ENCODE measurements at places on chromosomes 12 and 14.

GRCh38 chr14:20247646-20248246, 8.7 kb downstream of the OR11H4 start:
- no peak for DNase-seq

DNA sequence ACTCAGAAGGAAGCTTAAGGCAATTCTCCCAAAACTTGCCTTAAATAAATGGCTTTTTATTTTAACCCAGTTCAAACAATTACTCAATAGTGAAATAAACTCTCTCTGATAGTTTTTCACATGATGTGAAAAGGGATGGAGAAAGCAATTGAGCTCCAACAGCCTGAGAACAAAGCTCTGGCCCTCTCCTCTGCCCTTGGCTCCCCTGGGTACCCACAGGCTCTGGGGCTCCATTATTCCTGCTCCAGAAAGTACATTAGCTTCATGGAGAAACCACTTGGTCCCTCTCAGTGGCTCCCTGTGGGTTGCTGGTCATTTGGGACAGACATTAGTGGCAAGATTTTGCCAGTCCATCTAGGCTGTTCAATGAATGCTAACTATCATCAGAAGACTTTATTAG, 242.8 kb downstream of the ATP23 start:
- no peak for DNase-seq

- DNase-seq, result no peak
These were observed 21.4 kb downstream of the ACVR1B start for GRCh38 chr12:51972849-51973273.

GRCh38 chr14:99938376-99938775, 126.8 kb upstream of the EVL start:
- no peak for DNase-seq

DNA sequence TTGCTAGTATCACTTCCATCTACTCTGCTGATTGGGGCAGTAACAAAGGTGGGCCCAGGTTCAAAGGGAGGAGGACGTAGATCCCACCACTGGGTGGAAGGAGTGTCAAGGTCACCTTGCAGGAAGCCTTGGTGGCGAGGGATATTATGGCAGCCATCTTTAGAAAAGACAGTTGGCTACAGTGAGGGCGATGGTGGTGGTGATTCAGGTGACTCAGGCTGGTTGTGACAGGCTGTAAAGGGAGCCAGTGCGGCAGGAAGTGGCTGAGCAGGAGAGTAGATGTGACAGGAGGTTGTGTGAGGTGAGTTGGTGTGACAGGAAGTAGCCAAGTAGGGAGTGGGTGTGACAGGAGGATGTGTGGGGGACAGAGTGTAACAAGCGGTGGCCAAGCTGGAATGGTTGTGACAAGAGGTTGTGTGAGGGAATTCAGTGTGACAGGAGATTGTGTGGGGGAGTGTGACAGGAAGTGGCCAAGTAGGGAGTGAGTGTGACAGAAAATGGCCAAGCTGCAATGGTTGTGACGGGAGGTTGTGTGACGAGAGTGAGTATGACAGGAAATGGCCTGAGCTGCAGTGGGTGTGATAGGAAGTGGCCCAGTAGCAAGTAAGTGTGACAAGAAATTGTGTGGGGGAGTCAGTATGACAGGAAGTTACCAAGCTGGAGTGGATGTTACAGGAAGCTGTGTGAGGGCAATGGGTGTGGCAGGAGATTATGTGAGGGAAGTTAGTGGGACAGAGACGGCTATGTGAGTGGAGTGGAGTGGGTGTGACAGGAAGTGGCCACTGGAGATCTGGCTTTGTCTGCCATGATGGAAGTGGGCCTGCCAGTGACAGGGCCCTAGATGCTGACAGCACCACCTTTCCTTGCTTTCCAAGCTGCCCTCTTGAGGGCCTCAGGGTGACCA, 136.5 kb upstream of the MYL2 start:
- no peak for DNase-seq

- no peak for DNase-seq
These were observed 3.4 kb upstream of the TMEM229B start for GRCh38 chr14:67491741-67492507.

- no peak for DNase-seq
These were observed 8.7 kb upstream of the KRT78 start for GRCh38 chr12:52857500-52857899.

DNA sequence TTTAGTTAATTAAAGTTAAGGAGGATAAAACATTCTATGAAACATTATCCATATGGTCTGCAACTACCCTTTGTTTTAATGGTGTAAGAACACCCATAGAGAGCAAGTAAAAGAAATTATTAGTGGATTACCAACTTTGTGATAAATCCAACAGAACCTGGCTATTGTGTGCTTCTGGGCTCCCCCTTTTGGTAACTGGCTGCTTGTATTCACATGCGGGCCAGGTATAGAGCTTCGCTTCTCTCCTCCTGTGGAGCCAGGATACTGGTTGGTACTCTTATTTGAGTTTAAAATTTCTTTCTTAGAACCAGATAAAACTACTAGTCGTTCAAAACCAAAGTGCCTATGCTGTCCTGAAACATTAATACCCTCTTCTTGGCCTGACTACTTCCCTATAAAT, 81.0 kb downstream of the PTPRR start:
- DNase-seq, result no peak

GRCh38 chr12:129651951-129652350, 251.9 kb downstream of the TMEM132D start:
- DNase-seq, result no peak

GRCh38 chr12:45981075-45981837, 9.1 kb downstream of the SCAF11 start:
- no peak for DNase-seq

GRCh38 chr14:80059041-80059440, 152.3 kb downstream of the DIO2 start:
- DNase-seq, result no peak

DNA sequence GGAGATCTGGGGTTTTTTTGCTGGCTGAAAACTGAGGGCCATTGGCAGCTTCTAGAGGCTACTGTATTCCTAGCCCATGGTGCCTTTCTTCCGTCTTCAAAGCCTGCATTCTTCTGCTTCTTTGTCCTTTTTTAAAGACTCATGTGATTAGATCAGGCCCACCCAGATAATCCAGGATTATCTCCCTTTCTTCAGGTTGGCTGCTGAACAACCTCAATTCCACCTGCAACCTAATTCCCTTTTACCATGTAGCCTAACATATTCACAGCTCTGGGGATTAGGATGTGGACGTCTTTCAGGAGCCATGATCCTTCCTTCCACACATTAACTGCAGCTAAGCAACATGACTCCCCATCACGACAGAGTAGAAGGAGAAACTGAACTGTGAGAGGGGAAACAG, 985.5 kb downstream of the DIO2 start:
- no peak for DNase-seq

DNA sequence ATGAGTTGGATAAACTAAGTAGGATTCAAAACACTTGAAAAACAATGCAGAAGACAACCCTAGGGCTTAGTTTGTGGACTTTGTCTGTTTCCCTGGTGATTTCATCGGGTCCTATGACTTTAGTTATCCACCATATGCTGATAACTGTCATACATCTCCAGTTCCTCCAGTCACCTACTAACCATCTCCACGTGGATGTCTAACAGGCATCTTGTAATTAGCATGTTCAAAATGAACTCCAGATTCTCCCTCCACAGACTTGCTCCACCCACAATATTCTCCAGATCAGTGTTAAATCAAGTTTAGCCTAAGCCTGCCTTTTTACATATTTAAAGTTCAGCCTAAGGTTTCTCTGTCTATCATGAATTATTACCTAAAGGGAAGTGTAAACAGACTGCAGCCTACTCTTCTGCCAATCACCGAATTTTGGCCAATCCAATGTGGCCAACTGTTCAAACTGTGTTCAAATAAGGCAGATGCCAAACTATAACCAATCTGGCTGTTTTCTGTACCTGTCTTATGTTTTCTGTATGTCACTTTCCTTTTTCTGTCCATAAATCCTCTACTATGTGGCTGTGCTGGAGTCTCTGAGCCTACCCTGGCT, 87.1 kb downstream of the PAX9 start:
- no peak for DNase-seq

GRCh38 chr14:81940651-81941050, 407.0 kb upstream of the SEL1L start:
- DNase-seq, result no peak

GRCh38 chr14:105313381-105314286, 914 bp upstream of the PACS2 start:
- DNase-seq, result no peak

DNA sequence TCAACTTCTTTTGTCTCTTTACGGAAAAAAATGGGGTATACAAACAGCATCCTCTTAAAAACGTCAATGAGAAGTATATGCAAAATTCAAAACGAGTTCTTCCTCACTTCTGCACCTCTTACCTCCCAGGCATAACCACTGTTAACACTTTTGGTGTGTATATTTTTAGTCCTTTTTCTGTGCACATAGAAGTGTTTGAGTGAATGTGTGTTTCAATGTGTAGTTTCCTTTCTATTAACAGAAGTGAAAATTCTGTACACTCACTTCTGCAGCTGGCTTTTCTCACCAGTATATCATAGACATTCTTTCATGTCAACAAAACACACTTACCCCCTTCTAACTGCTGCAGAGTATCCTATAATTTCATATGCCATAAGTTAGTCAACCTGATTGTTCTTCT, 5.4 kb downstream of the UBR7 start:
- DNase-seq, result no peak

DNA sequence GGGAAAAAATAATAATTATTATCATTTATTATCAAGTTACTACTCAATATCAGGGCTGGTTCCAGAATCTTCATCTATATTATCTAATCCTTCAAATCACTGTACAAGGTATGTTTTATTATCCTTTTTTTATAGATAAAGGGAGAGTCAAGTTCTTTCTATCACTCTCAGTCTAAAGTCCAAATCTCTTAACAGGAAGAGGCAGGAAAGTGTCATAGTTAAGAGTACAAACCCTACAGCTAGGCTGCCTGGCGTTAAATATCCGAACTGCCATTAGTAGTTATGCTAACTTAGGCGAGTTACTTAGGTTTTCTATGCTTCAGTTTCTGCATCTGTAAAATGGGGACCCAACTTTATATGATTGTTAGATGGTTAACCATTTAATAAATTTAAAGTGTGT, 99.4 kb upstream of the CCDC91 start:
- no peak for DNase-seq

DNA sequence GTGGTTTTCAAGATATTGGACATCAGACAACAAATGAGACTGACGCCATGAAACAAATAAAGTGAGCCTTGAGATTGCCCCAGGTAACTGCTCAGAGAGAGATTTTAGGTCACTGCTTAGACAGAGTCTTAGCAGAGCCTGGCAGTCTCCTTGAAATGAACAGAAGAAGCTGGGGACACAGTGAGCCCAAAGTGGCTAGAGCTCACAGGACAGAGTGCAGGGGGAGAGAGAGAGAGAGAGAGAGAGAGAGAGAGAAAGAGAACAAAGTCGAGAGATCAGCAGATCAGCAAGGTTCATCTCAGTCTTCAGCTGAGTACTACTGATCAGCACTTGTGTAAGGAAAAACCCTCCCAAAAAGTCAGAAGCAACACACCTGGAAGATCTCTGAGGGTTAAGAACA, 147.4 kb downstream of the RMST start:
- DNase-seq, result no peak

DNA sequence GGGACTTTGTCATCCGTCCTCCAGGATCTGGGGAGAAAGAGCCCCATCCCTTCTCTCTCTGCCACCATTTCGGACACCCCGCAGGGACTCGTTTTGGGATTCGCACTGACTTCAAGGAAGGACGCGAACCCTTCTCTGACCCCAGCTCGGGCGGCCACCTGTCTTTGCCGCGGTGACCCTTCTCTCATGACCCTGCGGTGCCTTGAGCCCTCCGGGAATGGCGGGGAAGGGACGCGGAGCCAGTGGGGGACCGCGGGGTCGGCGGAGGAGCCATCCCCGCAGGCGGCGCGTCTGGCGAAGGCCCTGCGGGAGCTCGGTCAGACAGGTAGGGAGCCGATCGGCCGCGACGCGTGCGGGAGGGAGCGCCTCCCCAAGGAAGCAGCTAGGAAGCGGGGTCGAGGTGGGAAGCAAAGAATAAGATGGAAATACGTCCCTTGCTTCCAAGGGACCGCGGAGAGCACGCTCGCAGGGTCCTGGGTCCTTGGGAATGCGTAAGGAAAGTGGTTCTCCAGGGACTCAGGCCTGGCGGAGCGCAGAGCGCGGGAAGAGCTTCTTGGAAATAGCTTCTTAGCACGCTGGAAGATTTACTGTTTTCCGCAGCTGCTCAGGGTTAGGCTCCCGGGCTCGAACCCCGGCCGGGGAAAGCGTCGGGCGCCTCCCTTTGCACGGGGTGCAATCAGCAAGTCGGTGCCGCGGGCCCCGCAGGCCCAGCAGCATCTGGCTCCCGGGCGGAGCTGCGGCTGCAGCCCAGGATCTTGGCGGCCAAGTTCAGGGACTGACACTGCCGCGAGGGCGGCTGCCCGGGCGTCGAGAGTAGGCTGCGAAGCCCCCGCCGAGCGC, 457 bp downstream of the SOCS2 start:
- no peak for DNase-seq

GRCh38 chr14:36215217-36215598, 38.7 kb upstream of the PTCSC3 start:
- DNase-seq, result no peak

DNA sequence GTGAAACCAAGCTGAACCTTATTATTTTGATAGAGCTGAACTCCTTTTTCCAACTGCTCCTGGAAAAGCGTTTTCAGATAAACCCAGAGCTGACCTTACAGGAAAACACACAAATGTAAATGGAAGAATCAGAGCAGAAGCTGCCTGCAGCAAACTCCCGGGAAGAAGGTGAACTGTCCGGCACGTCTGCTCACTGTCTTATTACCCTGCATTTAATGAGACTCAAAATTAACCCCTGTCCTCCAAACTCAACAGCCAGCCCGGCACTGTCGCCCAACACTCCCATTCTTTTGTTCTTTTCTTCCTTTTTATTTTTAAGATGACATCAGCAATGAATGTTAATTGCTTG, 1046.9 kb upstream of the FLRT2 start:
- no peak for DNase-seq

DNA sequence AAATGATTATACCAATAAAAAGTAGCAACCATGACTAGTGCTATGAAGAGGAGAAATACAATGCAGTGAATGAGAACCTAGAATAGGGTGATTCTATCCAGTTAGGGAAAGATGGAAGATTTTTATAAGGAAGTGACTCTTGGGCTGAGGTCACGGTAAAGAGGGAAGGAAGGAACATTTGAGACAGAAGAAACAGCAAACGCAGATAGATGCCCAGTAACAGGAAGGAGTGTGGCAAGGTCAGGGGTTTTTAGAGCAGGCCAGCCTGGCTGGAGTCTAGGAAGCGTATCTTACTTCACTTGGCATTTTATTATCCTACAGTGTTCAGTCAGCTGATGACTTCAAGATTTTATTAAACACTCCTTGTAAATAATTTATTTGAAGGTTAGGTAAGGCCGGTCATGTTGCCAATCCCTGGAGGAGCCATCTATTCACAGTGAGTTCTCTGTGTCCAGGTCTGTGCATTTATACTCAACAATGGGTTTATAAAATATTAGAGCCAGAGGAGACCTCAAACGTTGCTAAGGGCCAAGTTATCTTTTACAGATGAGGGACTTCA, 170.6 kb downstream of the PRKCH start:
- no peak for DNase-seq

- DNase-seq, result no peak
These were observed 927 bp downstream of the ABCB9 start for GRCh38 chr12:122965321-122965751.

GRCh38 chr12:3055704-3056467, 21.3 kb upstream of the TSPAN9 start:
- DNase-seq, result no peak

GRCh38 chr12:104951759-104952509, 6.2 kb downstream of the SLC41A2 start:
- no peak for DNase-seq

GRCh38 chr12:5177731-5178130, 134.1 kb downstream of the KCNA5 start:
- DNase-seq, result no peak
